Cortex of kidney (tissue), 1 donor: ENCODE measurements at places on chromosomes 2 and 18.

DNA sequence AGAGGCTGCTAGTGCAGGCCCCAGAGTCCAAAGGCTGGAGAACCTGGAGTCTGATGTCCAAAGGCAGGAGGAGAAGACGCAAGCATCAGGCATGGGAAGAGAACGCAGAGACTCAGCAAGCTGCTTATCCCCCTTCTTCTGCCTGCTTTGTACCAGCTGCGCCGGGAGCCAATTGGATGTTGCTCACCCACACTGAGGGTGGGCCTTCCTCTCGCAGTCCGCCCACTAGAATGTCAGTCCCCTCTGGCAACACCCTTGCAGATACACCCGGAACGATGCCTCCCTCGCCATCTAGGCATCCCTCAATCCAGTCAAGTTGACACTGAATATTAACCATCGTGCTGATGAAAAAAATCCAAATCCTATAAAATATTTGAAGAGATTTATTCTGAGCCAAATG lies 141.6 kb downstream of the TWIST2 start:
- DNase-seq: no peak

DNA sequence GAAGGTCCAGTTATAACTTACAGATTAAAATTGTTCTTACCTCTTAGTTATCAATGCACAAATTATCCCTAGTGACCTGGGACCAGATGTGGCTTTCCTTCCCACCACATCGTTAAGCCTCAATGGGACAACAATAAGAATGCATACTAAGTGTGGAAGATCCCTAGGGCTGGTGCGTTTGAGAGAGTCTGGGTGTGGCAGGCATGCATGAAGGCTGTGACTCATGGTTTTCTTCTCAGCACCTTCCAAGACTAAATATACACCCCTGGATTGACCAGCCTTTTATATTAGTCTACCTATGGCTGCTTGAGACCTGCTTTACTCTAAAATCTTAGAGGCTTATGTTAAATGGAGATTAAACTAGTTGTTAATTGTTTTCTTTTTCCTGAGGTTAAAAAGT lies 261.7 kb upstream of the SLC14A2 start:
- DNase-seq: no peak

DNA sequence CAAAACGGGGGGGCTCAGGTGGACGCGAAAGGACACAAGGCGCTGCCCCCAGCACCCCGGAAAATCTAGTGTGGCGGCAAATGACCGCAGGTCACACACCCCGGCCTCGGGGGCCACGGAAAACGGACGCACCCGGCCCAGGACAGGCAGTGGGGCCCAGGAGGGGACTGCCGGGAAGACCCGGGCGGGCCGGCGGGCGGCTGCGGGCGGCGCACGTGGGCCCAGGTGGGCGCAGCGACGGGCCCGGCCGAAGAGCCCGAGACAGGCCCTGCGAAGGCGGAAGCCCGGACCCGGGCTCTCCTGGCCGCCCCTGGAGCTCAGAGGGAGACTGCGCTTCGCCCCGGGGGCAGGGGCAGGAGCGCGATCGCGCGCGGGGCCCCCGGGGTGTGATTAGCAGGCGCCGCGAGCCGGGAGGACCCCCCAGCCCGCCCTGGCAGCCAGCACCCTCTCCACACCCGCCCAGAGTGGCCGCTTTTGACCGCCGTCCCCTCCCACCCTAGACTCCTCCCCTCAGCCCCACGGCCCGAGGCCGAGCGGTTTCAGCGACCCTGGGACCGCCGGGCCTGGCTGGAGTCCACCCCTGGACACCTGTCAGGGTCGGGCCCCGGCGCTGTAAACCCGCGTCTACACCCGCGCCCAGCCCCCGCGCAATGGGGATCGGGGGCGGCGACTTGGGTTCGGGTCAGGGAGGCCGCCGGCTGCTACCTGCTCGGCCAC lies 773 bp downstream of the MBP start:
- no peak for DNase-seq

- no peak for DNase-seq
Observed at GRCh38 chr18:6363216-6363615, 51.5 kb downstream of the L3MBTL4 start.

- DNase-seq: no peak
Observed at GRCh38 chr2:135862718-135863117, 13.5 kb downstream of the MCM6 start.

DNA sequence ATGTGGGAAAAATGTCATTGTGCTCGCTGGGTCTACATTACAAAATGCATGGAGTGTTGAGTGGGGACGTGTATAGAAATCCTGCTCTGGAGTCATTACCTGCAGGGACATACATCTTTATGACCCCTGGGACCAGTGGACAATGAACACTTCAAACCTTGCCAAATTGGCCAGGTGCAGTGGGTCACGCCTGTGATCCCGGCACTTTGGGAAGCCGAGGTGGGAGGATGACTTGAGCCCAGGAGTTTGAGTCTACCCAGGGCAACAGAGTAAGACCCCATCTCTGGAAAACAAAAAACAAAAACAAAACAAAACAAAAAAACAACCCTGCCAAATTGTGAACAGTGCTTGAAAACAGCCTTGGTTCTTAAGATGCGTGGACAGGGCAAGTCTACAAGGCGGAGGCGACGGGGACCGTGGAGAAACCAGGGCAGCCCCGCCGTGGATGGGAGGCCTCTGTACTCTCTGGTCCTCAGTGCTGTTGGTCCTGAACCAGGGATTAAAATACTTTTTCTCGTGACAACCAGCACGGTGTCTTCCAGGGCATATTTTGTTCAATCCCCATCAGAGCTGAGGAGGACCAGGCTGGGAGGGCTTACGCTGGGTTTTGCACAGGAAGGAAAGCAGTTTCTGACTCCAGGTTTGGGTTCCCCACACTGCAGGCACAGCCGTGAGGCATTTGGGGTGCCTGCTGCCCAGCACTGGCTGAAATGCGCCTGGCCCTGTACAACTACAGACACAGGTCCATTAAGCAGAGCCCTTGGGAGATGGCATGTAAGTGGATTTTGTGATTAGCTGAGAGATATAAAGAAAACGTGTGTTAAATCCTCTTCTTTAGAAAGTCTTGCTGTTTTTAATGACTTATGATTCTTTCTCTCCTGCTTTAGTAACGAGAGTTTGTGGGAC lies 13.7 kb downstream of the COLEC11 start:
- no peak for DNase-seq

DNA sequence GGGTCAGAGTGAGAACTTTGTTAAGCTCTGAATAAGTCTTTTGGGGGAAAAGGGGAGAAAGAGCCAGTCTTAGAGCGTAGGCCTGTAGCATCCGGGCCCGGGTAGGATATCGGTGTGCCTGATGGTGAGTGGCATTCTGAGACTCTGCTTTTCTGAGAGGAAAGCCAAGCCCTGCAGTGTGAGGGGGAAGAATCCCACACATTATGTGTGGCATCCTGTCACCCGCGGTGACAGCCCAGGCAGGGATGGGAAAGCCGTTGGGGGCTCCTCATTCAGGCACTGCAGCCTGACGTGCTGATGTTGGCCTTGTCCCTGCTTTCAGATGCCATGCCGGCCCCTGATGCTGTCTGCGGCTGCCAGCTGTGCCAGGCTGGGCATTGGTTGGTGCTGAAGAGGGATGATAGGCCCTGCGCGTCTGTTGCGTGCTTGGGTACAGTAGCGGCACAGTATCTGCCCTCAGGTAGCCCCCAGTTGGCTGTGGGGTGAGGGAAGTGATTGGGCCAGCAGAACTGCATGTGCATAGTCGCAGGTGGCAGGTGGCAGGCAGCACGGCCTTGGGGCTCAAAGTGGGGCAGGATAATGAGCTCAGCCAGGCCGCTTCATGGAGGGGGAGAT lies 37.6 kb downstream of the GLI2 start:
- DNase-seq: no peak

- no peak for DNase-seq
Observed at GRCh38 chr2:65314801-65315441, 87.3 kb downstream of the ACTR2 start.

DNA sequence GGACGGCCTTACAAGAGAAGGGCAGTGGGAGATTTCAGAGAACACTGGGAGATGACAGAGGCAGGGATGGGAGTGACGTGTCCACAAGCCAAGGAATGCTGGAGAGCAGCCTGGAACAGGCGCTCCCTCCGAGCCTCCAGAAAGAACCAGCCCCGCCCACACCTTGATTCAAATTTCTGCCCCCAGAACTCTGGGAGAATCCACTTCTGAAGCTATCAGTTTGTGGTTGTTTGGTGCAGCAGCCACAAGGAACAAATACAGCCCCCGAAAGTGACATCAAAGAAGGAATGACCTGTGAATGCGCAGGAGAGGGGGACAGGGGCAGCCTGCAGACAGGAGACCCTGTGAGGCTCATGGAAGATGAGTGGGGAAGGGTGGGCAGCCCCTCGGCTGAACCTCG lies 67.3 kb downstream of the TWIST2 start:
- no peak for DNase-seq

GRCh38 chr2:239393388-239393940 lies 7.4 kb downstream of the HDAC4 start:
- no peak for DNase-seq

- DNase-seq: no peak
Observed at GRCh38 chr2:239288237-239288636, 112.6 kb downstream of the HDAC4 start.

GRCh38 chr18:76619621-76620315 lies 124.7 kb upstream of the ZNF516 start:
- DNase-seq: no peak

DNA sequence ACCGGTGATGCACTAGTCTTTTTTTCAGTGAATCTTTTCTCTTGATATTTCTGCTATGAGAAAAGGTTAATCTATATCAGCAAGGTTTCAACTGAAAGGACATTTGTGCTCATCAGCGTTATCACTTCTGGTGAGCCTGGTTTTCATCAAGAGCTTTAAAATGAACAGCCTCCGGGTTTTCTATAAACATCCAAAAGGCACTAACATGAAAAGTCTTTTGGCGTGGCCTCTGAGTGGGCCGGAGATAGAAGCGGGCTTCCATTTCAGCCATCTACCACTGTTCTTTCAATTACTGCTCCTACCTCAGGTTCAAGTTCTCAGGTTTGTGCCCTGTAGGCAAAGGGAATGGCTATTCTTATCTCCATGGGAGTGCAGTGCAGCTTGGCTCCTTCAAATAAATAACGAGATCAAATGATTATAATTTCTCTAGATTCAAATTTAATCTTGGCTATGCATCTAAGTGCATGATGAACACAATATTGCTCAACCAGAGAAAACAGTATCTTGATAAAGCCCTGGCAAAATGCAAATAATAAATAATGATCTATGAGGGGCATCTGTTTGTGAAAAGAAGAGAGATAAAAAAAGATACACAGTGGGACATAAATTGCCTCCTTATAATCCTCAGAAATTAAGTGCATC lies 314.8 kb downstream of the CDH2 start:
- DNase-seq: no peak

GRCh38 chr2:207692206-207693065 lies 19.0 kb upstream of the CCNYL1 start:
- no peak for DNase-seq

DNA sequence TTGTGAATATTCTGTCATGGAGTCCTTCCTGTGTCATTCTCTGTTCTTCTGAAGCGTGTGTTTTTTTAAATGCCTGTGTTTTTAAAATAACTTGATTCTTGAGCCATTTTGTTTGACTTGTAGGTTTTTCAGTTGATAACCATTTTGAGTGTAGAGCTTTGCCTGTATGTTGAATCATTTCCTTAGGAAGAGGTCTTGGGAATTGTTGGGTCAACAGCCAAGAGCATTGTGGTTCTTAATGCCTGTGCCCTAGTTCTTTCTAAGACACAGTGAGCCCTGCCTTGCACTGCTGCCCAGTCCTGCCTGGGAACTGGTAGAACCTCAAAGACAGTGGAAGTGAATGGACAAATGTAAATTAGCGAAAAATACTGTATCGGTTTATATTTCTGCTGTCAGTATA lies 25.9 kb downstream of the RAB12 start:
- no peak for DNase-seq

- DNase-seq: no peak
Observed at GRCh38 chr18:33839452-33840211, 261.6 kb downstream of the ASXL3 start.

GRCh38 chr2:234620018-234620417 lies 123.1 kb upstream of the ARL4C start:
- DNase-seq: no peak

DNA sequence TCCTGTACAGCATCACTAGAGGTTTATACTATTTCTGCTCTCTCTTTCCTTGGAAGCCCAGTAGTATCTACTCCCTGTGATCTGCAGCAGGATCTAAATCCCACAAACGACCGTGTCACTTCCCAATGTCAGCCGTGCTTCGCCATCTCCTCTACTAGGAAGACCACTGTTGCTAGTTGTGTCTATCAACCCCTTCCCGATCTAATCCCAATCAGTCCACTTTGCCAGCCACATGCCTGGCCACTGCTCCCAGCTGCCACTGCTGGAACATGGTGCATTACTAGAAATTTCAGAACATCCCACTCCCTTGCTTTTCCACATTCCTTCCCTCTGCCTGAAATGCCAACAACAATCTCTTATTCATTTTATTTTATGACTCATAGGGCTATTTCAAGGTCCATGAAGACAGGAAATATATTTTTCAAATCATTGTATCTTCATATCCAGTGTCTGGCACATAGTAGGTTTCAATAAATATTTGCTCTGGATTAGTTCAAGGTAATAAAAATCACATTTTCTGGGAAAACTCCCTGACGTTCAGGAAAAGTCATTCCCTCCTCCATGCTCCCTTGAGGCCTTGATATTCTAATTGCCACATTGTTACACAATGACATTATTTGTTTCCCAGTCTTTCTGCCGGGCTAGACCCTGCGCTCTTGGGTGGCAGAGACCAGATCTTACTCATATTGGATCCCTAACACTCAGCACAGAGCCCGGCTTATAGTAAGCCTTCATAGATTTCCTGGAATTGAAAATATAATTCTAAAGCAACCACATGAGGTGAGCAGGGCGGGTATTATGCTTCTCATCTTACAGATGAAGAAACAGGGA lies 2.1 kb upstream of the TRIB2 start:
- DNase-seq: no peak

DNA sequence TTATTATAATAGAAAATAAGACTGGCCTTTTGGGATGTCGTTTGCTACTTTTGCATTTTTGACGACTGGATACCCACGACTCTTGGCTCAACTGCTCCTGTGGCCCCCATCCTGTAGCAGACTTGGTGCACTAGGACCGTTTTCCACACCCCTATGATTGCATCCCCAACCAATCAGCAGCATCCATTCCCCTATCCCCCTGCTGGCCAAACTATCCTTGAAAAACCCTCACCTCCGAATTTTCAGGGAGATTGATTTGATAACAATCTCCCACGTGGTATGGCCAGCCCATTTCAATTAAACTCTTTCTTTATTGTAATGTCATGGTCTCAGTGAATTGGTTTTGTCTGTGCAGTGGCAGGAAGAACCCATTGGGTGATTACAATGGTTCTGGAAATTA lies 37.9 kb upstream of the TTR start:
- DNase-seq: no peak

- DNase-seq: no peak
Observed at GRCh38 chr2:43302961-43303494, 76.6 kb upstream of the ZFP36L2 start.

GRCh38 chr2:164896634-164897355 lies 55.2 kb upstream of the COBLL1 start:
- no peak for DNase-seq

DNA sequence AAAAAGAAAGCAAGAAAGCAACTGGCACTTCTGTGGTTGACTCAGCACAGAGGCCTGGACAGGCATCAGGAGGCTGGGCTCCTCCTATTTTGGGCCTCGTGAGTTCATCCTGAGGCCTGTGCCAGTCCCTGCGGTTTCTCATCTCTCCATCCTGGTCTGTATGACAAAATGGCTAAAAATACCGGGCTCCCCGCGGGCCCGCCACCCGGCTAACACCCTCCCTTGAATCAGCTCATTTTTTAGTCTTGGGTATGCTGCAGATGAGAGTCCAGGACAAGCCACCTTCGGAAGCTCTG lies 62.3 kb upstream of the YWHAQ start:
- DNase-seq: no peak
